Type B pancreatic cell (in vitro differentiated cells): ENCODE measurements at places on chromosomes 11 and 22. TPM values are rescaled to one million over a fixed set of nuclear protein-coding genes. Genes with fewer than 3 reads are reported as not detected.

The TSGA10IP gene
- total RNA-seq: 0.68 TPM in 1 of 2 replicates, not detected in the other

The FGF4 gene
- total RNA-seq: 0.22 TPM in 1 of 2 replicates, not detected in the other

The THRSP gene
- total RNA-seq: not detected in 2 replicates

The IGLL1 gene
- total RNA-seq: not detected in 2 replicates

The TRIM6 gene
- 7.5 and 8.7 TPM in 2 replicates for total RNA-seq

The RTN4R gene
- total RNA-seq: 9.0 and 12.8 TPM in 2 replicates

The CYB5R3 gene
- total RNA-seq: 89.3 and 102 TPM in 2 replicates

The MAPK8IP1 gene
- 23.7 and 24.4 TPM in 2 replicates for total RNA-seq

The KIAA0930 gene
- total RNA-seq: 54.1 and 68.0 TPM in 2 replicates

DNA sequence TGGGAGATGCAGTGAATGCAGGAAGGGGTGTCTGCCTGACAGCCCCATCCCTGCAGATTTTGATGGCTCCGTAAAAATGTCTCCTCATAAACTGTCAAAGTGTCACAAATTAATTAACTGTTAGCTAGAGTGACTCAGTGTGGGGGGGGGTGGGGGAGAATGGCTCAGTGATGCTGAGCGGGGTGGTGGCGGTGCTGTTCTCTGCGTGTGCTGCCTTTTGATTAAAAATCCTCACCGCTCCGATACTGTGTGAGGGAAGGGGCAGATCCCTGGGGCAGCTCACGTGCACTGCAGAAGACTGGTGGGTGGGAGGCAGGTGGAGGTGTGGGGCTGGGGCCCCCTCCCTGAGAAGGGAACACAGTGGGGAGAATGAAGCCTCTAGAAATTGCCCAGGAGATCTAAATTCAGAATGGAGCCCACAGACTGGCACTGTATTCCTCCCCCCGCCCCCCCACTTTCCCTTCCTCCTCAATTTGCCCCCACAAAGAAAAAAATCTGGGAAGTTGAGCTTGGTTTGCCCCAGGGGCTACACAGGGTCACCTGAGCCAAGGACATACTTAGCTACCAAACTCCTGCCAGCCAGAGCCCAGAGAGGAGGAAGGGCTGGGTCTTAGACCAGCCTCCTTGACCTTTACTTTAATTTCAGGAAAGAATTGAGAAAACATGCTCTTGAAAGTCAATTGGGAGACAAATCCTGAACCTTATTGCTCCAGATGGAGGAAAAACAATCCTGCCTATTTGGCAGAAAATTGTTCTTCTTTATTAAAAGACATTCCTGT is 39.8 kb downstream of the DRD2 start:
- DNase-seq: no peak

DNA sequence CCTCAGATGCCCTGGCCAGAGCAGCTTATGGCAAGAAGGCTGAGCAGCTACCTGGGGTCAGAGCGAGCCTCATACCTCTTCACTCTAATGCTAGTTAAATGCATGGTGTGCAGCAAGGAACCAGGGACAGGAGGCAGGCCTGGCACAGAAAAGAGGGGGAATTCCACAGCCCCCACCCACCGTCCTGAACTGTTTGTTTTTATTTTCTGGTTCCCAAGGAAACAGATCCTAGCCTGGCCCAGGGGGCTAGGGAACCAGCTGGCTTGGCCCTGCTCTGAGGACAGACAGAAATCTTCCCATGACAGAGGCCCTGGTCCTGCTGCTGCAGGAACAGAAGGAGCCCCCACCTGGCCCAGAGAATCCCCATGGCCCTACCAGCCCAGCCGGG is 40.4 kb downstream of the SLCO2B1 start:
- no peak for DNase-seq

DNA sequence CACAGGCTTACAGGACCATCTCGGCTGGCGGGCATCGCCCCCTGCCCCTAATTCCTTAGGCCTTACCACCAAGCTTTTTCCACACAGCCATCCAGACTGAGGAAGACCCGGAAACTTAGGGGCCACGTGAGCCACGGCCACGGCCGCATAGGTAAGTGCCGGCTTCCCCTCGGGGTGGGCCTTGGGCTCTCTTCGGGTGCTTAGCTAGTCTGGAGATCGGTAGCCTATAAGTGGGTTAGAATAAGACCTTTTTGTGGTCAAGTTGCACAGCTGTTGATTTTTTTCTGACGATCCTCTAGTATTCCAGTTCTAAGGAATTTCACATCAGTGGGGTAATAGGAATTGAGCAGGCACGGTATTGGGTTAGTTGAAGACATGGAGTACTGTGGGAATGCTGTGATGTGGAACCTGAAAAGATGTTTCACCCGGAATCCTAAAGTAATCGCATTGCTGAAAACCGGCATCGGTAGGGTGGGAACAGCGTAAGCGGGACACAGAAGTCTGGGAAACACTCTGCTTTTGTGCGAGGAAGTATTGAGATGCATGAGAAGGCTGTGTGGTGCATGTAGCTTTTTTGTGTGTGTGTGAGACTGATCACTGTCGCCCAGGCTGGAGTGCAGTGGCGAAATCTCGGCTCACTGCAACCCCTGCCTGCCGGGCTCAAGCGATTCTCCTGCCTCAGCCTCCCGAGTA is 669 bp downstream of the RPL27A start:
- DNase-seq: no peak

GRCh38 chr11:46363455-46364005 is 16.3 kb downstream of the DGKZ start:
- DNase-seq: no peak

DNA sequence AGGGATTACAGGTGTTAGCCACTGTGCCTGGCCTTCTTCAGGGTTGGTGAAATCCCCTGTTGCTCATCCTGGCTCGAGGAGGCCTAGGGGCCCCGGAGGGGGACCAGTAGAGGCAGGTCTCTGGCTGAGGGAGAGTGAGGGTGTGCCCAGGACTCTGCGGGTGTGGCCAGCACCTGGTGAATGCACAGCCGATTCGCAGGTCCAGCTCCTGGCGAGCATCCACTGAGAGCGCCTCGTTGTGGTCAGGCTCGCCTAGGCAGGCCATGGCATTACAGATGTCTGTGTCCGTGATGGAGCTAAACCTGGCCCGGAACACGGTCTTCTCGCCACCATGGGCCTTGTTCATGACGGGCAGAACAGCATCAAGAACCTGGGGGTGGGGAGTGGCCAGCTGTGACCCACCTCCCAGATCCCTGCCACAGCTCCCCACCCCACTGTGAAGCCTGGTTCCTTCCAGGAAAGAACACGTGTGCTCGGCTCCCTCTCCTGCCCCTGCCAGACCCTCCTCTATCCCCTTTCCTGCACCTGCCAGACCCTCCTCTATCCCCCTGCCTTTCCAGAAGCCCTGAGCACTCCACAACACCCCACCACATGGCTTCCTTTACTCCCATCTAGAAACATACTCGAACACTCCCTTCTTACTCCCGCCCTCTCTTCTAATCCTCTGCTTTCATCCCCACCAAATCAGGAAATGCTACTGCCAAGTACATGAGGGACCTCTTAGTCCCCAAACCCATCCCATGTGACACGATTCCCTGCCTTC is 12.4 kb downstream of the TOP3B start:
- DNase-seq: no peak

GRCh38 chr11:75867778-75868374 is 52.9 kb downstream of the UVRAG start:
- DNase-seq: no peak

DNA sequence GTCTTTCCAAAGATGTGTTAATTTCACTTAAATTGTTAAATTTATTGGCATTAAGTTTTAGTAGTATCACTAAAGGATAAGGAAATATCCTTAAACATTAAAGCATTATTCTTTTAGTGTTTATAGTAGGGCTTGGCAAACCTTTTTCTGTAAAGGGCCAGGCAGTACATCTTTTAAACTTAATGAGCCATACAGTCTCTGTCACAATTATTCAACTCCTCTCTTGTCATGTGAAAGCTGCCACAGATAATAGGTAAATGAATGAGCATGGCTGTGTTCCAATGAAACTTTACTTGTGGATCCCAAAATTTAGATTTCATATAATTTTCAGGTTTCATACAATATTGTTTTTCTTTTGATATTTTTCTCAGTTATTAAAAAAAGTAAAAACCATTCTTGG is 268.2 kb upstream of the C11orf87 start:
- DNase-seq: no peak

GRCh38 chr22:30605449-30606110 is 1.4 kb upstream of the TCN2 start:
- no peak for DNase-seq

- DNase-seq: no peak
Observed at GRCh38 chr11:86201371-86201884, 43.1 kb upstream of the EED start.

DNA sequence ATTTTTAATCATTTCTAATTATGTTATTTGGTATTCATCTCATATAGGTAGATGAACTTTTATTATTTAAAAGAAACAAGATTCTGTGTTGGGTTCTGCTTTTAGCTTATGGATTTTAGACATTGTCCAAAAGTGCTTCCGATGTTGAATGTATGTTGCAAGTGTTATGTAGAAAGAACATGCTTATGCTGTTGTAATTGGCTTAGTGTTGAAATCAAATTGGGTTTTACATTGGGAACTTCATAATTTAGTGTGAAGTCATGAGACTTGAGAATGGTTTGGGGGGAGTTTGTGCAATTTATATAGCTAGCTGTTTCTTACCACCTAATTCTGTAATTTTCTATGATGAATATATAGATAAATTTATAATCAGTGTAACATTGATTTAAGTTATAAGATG is 3.6 kb downstream of the MTMR3 start:
- DNase-seq: no peak

DNA sequence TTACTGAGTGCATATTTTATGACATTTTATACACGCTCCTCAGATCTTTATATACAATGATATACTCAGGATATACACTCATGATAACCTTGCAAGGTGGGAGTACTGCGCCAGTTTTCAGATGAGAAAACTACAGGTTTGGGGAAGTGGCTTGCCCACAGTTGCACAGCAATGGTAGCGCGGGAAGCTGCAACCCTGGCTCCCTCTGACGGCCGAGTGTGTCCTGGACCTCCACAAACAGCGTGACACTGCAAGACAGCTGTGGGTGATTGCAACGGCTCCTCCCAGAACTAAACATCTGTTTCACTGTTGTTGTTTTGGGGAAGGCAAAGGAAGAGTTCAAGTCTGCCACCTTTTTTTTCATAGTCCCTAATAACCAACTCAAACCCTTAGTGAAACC is 47.0 kb downstream of the PACSIN2 start:
- no peak for DNase-seq

DNA sequence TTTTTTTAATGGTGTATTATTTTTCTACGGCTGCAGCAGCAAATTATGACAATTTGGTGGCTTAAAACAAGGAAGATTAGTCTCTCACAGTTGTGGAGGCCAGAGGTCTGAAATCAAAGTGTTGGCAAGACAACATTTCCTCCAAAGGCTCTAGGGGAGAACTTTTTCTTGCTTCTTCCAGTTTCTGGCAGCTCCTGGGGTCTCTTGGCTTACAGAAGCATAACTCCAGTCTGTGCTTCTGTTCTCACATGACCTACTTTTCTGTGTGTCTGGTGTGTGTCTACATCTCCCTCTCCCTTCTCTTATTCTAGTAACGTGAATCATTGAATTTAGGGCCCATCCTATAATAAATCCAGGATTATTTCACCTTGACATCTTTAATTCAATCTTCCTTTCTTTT is 551.9 kb upstream of the LUZP2 start:
- DNase-seq: no peak

DNA sequence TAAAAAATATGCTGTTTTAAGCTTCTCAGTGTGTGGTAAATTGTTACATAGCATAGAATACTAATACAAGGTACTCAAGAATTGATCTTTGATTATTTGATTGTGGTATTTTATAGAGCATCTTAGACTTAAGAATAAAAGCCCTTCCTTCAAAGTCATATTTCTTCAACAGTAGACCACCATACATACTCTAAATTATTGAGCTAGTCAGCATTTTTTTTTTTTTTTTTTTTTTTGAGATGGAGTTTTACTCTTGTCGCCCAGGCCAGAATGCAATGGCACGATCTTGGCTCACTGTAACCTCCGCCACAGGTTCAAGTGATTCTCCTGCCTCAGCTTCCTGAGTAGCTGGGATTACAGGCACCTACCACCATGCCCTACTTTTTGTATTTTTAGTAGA is 436.7 kb upstream of the LUZP2 start:
- DNase-seq: no peak

- no peak for DNase-seq
Observed at GRCh38 chr22:25970374-25970911, 198.8 kb upstream of the SEZ6L start.

GRCh38 chr11:121350314-121351082 is 57.9 kb downstream of the SC5D start:
- no peak for DNase-seq

GRCh38 chr11:70205049-70205725 is 2.1 kb downstream of the FADD start:
- DNase-seq: no peak

- no peak for DNase-seq
Observed at GRCh38 chr22:37626144-37626543, 13.3 kb upstream of the SH3BP1 start.

GRCh38 chr11:131916638-131917037 is 546.2 kb downstream of the NTM start:
- no peak for DNase-seq
